Coronary artery (tissue), 2 donors: ENCODE measurements at places on chromosomes 6 and 20.

GRCh38 chr6:14542670-14543366, 425.2 kb downstream of the CD83 start:
- DNase-seq, result no peak

GRCh38 chr6:122431780-122432179, 32.3 kb downstream of the HSF2 start:
- no peak for DNase-seq

DNA sequence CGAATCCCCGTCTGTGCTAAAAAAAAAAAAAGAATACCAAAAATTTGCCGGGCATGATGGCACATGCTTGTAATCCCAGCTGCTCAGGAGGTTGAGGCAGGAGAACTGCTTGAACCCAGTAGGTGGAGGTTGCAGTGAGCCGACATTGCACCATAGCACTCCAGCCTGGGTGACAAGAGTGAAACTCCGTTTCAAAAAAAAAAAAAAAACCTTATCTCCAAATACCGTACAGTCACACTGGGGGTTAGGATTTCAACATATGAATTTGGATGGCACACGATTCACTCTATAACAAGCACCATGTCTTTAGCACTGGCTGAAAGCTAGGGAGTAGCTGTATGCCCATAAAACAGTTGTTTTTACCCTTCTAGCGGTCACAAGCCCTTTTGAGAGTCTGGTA, 3.8 kb downstream of the SMIM13 start:
- no peak for DNase-seq

- no peak for DNase-seq
Measured at GRCh38 chr6:163806755-163807499, 392.4 kb downstream of the QKI start.

DNA sequence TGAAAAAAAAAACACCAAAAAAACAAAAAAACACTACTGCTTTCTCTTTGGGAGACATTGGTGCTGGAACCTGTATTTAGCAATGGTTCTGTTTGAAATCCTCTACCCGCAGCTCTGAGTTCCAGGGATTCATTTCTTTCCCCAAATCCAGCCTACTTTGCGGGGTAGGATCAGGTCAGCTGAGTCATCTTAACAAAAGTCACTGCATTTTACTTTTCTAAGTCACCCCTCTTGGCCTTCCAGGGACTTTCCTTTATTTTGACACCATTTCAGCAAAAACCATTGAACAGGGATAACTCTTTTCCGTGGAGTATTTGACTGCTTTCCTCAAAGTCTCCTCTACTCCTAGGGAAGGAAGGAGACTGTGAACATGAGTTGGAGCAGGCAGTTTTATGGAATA, 837.6 kb downstream of the MAFB start:
- DNase-seq, result no peak

DNA sequence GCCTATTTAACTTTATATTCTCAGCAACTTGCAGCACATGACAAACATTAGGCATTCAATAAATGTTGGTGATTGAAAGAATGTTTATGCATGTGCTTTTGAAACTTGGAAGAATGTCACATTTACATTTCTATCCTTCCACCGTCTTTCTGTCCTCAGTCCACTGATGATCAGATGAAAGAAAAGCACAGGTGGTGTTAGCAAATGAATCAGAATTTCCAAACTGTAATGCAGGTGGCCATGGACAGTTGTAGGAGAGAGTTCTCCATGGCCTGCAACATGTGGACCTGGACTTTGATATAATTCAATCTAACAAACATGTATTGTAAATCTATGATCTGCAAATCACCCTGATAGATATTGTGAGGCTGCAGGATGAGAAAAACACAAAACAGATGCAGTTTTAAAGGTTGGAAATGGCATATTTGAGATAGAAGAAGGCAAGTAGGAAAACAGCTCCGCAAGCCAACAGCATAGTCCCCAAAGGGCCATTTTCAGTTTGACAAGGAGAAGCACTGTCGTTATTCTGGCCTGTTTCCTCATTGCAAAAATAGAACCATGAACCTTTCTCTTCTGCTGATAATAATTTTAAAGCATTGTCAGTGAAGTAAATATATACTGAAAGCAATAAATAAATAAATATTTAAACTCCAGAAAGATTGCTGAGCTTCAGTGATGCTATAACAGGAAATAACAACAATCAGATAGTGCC, 119.4 kb downstream of the AIG1 start:
- DNase-seq, result no peak

- DNase-seq, result peak; percentile 97
Measured at GRCh38 chr6:75205776-75206575, at the start of gene COL12A1. Gene COL12A1 (minus strand): TSS chr6:75206053. CDS start chr6:75202792, 3,261 bp downstream.

- DNase-seq, result no peak
Measured at GRCh38 chr20:33689973-33690372, 3.8 kb upstream of the E2F1 start.

DNA sequence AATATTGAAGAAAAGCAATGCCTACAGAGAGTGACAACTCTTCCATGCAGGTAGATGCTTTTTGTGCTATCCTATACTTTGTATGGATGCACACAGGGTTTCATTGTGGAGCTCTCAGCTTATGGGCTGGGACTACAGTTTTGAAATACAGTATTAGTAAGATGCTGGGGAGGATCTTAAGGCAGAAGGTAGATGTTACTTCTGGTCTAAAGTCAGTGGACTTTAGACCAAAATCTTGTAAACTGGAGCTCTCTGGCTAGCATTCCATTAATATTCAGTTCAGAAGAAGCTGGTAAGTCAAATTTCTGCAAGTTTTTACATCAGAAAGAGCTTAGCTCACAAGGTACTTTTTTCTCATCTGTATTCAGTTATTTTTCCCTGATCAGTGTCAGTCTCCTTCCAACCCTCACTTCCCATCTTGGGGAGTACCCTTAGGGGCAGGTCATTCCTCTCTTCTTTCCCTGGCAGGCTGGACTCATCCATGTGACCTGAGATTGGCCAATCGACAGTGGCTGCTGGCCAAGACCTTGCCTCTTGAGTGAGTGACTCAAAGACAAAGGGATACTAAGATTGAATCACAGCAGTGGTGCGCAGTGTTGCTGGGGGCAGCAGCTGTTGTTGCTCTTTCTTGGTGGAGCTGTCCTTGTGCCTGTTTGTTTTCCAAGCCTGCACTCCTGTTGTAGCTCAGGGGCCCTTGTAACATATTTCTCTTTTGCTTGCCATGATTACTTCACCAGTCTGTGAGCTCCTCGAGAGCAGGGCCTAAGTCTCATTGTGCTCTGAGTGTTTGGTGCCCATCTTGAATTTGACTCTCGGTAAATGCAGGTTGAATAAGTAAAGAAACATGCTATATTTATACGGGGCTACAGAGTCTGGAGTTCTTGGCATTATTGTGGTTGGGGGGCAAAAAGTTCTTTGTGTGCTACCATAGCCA, 2.8 kb upstream of the PHF20 start:
- peak; percentile 98 for DNase-seq

DNA sequence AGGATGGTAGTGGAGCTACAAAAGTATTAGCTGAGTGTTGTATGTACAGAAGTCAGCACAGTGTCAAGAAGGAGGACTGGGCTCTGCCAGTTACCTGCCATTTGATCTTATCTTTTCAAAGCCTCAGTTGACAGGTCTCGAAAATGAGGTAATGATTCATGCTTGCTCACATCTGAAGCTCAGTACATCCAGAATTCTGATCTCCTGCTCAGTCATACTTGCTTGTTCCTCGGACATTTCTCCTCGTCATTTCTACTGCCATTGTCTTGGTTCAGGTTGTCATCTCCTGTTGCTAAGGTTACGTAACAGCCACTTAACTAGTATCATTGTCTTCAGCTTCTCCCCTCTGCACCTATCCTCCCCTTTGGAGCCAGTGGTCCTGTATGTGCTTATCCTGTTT, 89.5 kb downstream of the SLX4IP start:
- no peak for DNase-seq

- no peak for DNase-seq
Measured at GRCh38 chr6:92126088-92126487, 1293.3 kb downstream of the EPHA7 start.

DNA sequence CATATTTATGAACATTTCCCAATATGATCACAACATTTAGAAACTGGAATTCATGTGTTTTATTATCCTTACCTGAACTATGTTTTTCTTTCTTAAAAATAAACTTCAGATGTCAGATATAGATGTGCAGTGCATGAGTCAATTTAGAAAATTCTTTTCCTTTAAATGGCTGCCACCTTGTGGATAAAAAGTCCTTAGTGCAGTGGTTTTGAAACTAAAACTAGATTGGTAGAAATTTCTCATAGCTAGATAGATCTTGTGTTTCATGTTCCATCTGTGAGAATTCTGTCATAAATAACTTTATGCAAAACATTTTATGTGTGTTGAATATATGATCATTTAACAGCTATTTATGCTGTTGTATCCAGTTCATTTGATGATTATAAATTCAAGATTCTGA, 134.9 kb downstream of the KLHL32 start:
- no peak for DNase-seq

DNA sequence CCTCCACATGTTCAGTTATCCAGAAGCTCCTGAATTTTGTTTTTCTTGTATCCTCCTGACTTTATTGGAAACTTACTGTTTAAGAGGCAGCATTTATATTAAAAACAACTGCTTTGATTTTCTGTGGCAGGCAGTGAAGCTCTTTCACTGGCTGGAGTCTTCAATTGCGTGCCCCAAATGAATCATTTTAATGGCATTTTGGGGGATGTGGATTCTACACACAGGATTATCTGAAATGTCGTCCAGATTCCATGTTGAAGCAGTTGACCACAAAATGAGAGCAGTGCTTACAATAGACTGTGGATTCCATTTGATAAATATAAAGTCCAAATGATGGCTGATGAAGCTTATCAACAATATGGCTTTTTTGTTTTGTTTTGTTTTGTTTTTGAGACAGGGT, 41.0 kb upstream of the HIVEP1 start:
- DNase-seq, result no peak

DNA sequence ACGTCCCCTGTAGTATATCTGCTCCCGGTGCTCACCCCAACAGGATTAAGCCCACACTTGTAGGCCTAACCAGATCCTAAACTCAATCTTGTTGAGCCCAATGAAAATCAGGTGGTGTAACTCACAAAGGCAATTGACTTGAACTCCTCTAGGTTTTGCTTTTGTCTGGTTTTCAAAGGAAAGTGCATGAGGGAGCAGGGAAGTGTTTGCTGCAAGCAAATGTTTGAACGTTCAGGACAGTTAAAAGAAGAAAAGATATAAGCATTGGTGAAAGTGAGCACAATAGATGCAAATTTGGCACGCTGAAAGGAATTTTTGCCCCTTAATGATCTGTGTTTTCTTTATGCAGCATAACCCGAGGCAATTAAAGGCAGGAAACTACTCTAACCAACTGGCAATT, 212.6 kb downstream of the PLCB1 start:
- DNase-seq, result no peak

DNA sequence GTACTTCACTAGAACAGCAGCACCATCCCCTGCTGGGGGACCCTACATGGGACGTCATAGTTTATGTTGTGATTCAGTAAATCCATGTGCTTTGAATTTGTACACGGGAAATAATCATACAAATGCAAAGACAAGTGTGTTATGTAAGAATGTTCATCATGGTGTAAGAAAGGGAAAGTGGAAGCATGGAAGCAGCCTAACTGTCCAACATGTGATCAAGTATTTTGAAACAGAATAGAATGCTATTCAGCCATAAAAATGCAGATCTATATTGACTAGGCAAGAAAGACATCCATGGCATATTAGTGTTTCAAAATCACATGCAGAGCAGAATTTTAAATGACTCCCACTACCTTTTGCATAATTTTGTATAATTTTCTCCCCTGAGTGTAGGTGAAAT, 117.6 kb downstream of the F13A1 start:
- DNase-seq, result no peak
